ENCODE measurements at places on chromosomes 6 and 20.

GRCh38 chr6:85660181-85660611, 17.5 kb upstream of the SYNCRIP start:
- no peak for DNase-seq

DNA sequence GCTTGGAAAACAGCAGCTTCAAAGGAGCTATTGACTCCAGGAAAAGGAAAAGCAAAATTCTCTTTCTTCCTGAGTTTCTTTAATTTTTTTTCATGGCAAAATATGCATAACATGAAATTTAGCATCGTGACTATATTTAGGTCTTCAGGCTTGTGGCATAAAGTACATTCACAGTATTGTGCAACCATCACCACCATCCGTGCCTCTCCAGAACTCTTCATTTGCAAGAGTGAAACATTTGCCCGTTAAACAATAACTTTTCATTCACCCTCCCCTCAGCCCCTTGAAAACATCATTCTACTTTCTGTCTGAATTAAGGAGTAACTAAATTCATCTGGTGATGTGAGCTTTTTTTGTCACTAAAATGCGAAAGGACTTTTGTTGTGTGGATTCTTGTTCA, 251.7 kb downstream of the PHACTR1 start:
- DNase-seq, result no peak

DNA sequence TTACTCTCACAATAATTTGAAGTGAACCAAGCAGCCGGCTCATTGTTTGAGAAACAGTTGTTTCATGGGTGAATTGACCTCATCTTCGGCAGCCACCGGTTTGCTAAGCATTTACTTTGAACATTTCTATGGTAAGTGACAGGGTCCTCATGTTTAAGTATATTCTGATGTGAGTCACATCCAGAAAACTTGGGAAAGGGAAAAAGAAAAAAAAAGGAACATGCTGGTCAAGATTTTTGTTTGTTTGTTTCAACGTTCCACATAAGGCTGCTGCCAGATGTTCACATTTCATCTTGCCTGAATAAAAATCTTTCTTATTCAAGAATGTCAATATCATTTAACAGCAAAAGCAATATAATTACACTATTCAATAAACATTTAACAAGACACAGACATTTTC, 55.0 kb upstream of the EXOC2 start:
- DNase-seq, result no peak

DNA sequence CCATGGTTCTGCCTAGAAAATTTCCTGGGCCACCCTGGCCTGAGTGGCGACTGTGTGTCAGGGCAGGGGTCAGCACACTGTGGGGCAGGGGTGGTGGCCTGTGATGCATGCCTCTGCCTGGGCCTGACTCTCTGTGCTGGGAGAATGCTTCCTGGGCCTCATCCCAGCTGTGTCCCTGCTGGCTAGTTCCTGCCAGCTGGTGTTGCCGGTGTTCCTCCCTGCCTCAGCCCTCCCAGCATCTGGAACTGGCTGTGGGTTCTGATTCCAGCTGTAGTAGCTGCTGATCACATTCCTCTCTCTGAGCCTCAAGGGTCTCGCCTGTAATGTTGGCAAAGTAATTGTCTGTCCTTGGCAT, 101.5 kb downstream of the SYCP2 start:
- DNase-seq, result no peak

- no peak for DNase-seq
Observed at GRCh38 chr20:19921284-19921793, 95.8 kb upstream of the NAA20 start.

DNA sequence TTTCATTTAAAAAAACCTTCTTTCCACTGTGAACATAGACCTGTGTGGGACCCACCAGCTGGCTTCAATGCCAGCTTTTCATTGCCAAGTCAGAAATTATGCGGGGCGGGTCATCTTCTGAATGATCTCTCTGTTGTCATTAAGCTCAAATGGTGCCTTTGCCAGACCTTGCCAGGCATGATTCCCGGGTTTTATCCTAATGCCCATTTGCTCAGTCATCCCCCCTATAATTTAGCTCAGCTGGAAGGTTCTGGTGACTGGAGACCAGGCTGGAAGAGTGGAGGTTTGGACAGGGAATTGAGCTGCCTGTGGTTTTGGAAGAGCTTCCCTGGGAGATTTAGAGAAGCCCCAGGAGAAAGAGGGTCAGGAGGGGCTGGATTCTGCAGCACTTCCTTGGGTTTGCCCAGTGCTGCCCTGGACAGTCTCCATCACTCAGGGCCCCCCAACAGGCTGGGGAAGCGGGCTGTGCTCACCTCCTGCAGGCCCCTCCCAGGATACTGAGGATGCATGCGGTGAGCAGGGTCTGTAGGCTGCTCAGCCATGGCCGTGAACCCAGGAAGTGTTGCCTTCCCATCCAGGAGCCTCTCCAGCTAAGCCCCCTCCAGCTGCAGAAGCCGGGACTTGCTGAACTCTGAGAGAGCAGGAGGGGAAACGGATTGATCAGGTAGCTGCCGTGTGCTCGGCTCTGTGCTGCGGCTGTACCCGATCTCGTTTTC, 273.0 kb downstream of the CDH4 start:
- no peak for DNase-seq

- no peak for DNase-seq
Observed at GRCh38 chr20:6135347-6135746, 12.5 kb upstream of the FERMT1 start.

DNA sequence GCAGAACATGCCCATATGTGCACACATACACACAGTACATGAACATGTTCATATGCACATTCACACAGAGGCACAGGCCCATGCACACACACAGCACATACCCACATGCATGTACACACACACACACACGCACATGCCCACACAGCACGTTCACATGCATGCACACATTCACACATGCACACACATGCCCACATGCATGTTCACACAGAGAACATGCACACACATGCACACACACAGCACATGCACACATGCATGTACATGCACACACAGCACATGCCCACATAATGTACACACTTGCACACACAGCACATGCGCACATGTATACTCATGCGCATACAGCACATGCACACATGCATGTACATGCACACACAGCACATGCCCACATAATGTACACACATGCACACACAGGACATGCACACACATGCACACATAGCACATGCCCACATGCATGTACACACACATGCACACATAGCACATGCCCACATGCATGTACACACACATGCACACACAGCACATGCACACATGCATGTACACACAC, 25.9 kb downstream of the RNASET2 start:
- no peak for DNase-seq

GRCh38 chr6:111776236-111777221, 96.7 kb downstream of the FYN start:
- DNase-seq, result peak; percentile 49

DNA sequence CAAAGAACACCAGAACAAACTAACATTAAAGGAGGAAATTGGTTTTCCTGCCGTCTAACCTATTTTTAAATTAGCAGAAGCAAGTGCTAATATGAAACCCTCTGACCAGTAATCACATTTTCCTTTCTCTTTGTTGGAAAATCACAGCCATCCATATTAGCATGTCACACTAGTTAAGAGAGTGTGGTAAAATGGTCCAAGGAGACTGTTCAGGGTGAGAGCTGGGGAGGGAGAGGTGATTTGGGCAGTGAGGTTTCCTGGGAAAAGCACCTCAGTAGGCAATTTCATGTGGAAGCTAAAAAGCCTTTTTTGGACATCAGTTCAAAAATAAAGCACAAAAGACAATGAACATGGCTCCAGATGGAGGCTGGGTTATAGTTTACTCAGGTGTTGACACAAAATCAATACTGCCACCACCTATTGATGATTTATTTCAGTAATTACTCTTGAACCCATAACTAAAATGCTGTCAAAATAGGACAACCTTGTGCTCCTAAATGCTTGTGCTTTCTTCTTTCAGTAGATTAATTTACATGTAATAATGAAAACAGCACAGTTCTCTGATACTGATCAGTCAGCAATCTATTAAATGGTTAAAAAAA, 333.2 kb downstream of the SAMD5 start:
- no peak for DNase-seq

GRCh38 chr20:61263084-61263695, 11.1 kb downstream of the CDH4 start:
- DNase-seq, result no peak

DNA sequence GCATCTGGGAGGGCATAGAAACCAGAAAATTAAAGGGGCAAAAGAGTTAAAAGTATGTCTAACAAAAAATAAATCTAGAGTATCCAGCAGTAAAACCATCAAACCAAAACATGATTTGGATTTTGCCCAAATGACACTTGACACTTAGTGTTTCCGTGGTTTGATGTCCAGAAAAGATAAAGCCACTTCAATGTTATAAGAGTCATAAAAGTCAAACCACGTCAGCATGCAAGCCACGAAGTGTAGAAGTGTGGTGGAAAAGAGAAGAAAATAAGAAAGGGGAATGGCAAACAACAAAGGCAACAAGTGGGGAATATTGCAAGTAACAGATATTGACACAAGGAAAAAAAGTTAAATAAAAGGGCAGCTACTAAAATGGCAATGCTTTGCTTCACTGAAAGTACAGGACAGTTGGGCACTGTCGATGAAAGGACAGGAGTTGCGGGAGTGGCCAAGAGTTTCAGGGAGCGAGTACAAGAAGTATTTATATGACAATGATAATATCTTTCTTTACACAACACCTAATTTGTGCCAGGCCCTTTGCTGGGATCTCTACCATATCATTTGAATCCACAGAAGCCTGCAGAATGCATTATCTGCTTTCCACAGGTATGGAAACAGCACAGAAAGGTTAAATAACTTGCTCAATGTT, 6.3 kb upstream of the HDDC2 start:
- DNase-seq, result no peak

DNA sequence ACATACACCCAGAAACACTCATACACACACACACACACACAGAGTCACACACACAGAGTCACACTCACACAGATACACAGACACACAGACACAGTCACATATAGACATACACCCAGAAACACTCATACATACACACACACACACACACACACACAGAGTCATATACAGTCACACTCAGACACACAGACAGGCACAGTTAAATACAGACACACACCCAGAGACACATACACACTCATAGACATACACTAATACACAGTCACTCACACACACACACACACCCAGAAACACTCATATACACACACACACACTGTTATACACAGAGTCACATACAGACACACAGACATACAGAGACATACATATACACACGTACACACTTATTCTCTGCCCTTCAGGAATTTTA, 250.9 kb downstream of the QKI start:
- no peak for DNase-seq

DNA sequence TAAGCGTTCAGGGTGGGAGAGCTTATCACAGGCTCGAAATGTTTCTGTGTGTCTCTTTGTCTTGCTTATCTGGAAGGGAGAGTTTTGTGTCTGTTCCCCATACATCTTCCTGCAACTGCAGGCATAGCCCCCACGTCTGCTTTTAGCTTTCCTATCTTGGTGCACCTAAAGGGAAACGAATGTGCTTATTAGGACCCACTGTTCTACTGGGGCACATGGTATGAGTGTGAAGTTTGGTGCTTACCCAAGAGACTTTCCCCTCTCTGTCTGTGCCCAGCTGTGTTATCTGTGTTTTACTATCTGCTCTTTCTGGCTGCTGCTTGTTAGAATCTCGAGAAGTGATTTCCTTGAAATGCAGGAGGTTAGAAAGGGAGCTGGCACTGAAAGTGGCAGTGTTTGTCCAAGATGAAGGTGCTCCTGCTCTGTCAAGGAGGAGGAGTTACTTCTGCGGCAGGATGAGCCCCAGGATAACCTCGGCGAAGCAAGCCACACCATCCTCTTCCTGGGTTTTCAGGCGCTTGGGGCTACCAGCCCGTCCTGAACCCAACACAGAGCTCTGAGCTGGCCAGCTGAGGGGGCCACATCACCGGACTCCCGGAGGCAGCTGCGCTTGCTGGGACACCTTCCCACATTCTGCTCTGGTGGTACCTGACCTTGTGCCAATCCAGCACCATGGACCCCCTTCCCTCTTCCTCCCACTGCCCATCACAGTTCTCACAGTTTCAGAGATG, 23.4 kb downstream of the DYNLT1 start:
- DNase-seq, result no peak

- DNase-seq, result no peak
Observed at GRCh38 chr20:64210656-64211369, 44.7 kb upstream of the PCMTD2 start.

DNA sequence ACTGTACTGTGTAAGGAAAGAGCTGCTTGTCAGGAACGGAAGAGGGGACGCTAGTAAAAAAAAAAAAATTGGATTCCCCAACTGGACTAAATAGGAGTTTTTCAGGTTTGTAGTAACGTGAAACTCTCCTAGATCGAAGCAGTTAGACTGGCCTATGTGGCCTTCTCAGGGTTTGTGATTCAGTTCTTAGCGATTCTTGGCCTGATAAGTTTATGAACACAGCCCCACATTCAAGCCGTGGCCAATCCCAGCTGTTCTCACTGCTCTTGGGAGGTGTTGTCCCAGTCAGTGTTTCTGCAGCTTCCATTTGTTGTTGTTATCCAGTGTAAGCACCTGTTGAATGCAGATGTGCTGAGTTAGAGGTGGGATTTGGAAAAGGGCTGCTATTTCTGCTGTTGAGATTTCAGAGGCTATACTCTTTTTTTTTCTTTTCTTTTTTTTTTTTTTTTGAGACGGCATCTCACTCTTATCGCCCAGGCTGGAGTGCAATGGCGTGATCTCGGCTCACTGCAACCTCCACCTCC, 29.7 kb downstream of the TAF8 start:
- no peak for DNase-seq

DNA sequence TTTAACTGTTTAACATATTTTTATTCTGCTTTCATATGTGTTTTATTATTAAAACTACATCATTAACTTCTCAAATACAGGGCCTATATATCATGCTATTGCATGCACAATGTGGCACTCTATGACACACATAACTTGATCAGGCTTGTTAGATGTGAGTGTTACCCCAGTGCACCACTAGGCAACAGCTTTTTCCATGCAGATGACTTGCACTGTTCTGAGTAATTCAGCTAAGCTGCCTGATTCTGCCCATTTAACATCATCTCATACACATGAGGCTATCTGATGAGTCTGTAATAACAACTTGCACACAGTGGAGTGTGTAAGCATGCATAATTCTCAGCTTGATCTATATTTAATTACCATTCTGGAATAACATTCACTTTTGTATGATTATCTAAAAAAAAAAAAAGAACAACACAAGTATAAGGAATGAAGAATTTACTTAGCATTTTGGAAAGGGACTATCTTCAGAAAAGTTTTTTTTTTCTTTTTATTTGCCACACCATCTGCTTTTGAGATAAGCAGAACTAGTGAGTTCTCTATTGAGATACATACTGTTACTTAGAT, 83.1 kb downstream of the GRM1 start:
- no peak for DNase-seq

DNA sequence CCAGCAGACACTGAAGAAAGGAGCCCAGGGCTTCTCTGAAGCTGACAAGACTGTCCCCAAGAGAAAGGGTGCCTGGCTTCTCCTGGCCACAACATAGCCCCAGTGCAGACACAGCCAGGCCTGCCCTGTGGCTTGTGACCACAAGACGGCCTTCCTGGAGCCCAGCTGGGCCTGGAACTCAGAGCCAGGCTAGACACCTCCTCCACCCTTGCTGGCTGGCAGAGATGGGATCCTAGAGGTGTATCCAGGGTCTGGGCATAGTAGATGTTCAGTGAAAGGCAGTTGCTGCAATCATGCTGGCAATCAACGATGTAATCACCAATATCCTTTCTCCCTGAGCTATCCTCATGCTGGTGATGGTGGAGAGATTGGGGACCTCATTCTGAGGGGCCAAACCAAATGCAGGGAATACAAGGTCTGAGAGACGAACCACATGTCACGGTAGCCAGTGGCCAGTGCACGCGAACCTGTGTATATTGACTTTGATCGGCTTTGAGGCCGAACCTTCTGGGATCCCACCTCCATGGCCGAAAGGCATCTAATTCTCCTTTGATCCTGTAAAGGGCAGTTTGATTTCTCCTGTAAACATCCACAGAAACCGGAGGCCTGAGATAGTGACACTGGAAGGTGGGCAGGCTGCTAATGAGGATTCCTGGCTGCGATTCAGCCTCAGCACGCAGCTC, 115.2 kb downstream of the PSMB1 start:
- no peak for DNase-seq

Measured in NCI-H524 treated with DMSO at 0.1 percent for 48 hours (cell line).